ENCODE measurements at places on chromosomes 4 and X.
A peak's percentile ranks its signal among the peaks of the same experiment; 100 is the strongest.

DNA sequence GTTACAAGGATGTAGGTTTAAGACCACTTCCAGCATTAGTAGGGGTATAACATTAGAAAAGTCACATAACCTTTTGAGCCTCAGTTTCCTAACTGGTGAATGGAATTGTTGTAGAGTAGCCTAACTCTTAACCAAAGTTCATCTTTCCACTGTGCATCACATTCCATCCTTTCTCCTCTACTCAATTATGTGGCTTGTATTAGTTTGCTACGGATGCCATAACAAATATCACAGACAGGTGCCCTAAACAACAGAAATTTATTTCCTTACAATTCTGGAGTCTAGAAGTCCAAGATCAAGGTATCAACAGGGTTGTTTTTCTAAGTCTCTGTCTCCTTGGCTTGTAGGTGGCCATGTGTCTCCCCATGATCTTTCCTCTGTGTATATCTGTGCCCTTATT lies 231.9 kb downstream of the RASL11B start:
- no peak for DNase-seq

- DNase-seq: no peak
Measured at GRCh38 chrX:56987741-56988140, 7.6 kb downstream of the SPIN3 start.

GRCh38 chrX:126338916-126339315 lies 172.8 kb upstream of the DCAF12L2 start:
- no peak for DNase-seq

DNA sequence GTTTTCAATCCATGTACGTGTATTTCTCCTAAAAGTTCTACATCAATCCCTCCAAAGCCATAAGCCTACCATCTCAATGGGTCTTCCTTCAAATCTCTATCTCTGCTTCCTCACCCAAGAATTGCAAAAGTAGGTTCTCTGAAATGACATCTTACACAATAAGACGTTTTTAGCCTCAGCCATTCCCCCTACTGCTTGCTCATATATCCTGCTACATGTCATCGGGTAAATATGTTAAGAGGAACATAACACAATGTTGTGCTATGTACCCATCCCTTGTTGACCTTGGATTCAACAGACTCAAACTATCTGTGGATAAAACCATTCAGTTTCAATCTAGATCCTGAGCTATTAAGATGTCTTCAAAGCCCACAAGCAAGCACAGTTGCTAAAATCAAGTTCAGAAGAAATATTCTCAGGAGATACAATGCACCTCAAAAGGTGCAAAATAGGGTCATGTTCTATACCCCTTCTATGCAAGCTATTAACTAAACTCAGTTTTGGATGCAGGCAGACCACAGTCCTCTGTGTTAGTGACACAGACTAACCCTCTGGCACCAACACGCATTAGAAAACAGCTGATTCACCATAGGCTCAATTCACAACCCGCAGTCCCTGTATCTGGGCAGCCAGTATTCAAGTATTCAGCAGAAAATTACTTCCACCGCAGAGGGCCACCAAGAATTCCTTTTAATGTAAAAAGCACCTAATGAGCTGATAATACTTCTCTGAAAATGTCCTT lies 56.8 kb downstream of the CD99L2 start:
- DNase-seq: peak; percentile 70
